T-helper 17 cell (primary cell): ENCODE measurements at places on chromosomes 5 and 9.

DNA sequence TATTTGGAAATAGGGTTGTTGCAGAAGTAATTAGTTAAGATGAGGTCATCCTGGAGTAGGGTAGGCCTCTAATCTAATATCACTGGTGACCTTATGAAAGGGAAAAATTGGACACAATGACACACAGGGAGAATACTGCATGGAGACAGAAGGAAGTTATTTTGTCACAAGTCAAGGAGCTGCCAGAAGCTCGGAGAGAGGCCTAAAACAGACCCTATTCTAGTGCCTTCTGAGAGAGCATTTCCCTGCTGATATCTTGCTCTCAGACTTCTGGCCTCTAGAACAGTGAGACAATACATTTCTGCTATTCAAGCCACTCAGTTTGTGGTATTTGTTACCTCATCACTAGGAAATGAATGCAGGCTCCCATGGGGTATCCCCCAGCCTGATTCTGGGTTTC, 332.9 kb downstream of the CSNK1G3 start:
- no peak for DNase-seq

- peak; percentile 57 for DNase-seq
These were observed at the start of gene TRIM14 for GRCh38 chr9:98118640-98119601. TRIM14 (minus strand) TSS chr9:98119222; CDS start chr9:98119188, 34 bp downstream.

GRCh38 chr9:98214811-98215210, 22.4 kb upstream of the CORO2A start:
- DNase-seq: no peak

GRCh38 chr9:114006155-114006550, 71.9 kb downstream of the AMBP start:
- no peak for DNase-seq

GRCh38 chr5:167688341-167689130, 602.9 kb upstream of the WWC1 start:
- DNase-seq: no peak

GRCh38 chr5:55540024-55540423, 5.3 kb upstream of the PLPP1 start:
- DNase-seq: no peak

GRCh38 chr9:98855592-98855991, 48.1 kb downstream of the GALNT12 start:
- no peak for DNase-seq
